ENCODE measurements at places on chromosomes 5 and 9.

GRCh38 chr5:119343766-119344165 lies 12.1 kb upstream of the TNFAIP8 start:
- DNase-seq, result no peak

DNA sequence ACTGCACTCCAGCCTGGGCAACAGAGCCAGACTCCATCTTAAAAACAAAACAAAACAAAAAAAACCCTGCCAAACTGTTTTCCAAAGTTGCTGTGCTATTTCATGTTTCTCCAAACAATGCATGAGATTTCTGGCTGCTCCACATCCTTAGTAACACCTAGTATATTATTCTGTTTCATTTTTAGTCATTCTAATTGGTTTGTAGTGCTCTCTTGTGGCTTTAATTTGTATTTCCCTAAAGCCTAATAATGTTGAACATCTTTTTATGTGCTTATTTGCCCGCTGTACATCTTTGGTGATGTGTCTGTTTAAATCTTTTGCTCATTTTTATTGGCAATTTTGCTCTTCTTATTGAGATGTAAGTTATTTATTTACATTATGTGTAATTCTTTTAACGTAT lies 18.4 kb upstream of the TTC1 start:
- DNase-seq, result no peak

- DNase-seq, result no peak
Measured at GRCh38 chr5:115732026-115732425, 84.4 kb downstream of the CDO1 start.

GRCh38 chr5:36078430-36078829 lies 11.7 kb upstream of the UGT3A2 start:
- DNase-seq, result no peak

- DNase-seq, result no peak
Measured at GRCh38 chr5:146009020-146009419, 72.6 kb downstream of the SH3RF2 start.

- no peak for DNase-seq
Measured at GRCh38 chr5:160023007-160023907, 14.3 kb downstream of the TTC1 start.

DNA sequence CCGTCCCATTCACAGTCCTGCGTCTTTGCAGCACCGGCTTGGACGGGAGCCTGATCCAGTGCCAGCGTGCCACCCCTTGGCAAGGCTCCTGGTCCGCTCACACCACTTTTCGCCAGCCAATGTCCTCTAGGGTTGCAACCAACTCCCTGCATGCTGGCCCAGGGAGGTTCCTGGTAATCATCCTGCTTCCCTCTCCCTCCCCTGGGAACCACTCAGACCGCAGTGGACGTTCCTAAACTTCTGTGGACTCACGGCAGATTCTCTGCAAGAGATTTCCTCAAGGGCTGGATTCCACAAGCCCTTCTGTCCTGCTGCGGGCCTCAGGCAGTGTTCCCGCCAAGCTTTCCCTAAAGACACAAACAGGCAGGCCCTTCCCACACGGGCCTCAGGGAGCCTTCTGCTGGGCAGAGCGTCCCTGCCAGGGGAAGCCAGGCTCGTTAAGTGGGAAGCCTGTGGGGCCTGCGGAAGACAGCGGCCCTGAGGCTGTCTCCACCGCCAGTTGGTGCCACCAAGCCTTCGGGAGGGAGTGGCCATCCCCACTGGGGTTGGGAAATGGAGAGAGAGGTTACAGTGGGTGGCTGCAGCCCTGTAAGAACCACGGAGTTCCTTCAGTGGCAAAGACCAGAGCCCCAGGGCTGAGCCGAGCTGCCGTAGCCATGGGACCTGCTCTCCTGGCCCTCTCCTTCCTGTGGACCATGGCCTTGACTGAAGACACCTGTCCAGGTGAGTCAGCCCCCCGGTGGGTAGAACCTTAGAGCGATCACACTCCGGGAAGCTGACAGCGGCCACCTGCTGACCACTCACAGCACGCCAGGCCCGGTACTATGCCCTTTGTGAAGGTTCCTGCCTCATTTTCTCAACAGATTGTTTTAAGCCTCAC lies 16.4 kb upstream of the FCN2 start:
- DNase-seq, result no peak

DNA sequence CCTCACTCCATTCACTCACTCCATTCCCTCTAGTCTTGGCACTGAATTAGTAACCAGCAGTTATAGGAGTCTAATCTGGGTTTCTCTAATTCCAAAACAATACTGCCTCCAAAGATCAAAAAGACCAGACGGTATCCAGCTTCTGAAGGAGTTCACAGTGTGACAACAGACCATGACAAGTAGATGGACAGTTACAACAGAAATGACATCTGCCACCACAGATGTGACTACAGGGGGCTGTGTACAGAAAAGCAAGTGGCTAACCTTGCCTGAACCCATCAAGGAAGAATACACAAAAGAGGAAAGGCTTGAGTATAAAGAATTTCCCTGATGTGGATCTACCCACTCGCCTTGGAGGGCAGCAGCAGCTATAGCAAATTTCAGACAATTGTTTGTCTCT lies 112.4 kb downstream of the ACTL7B start:
- DNase-seq, result no peak

GRCh38 chr5:51811883-51812471 lies 428.7 kb downstream of the ISL1 start:
- no peak for DNase-seq

DNA sequence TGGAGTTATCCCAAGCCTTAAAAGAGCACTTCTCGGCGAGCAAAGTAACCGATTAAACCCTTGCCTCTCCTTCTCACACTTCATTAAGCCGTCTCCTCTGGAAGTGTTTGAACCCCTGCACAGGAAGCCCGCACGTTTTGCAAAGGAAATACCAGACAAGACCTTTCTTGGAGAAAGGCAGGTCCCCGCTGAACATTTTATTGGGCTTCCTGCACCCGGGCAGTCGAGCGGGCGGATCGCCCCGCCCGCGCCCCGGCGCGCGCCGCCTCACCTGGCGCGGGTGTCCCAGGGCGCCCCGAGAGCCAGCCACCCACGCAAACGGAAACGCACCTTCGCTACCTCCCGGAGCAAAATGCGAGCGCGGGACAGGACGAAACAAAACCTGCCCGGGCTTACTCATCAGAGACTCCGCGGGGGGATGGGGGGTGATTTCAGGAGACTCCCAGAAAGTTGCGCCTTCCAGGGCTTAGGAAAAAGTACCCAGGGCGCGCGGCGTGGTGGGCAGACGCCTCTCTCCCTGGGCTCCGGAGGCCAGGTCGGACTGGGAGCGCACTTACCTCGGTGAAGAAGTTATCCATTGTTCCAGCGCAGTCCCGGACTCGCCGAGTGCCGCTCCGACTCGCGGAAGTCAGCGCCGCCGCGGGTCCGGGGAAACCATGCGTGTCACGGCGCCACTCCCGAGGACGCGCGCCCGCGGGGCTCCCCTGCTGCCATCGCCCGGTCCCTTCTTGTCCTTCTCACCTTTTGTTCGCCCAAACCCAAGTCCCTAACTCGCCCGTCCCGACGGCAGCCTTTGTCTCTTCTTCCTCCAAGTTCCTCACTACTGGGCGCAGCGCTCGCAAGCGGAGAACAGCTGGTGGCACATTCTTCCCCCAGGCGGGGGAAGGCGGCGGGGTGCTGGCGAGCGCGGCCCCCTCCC lies 598 bp downstream of the MYO10 start:
- no peak for DNase-seq

GRCh38 chr5:37709020-37709419 lies 130.8 kb downstream of the GDNF start:
- no peak for DNase-seq

DNA sequence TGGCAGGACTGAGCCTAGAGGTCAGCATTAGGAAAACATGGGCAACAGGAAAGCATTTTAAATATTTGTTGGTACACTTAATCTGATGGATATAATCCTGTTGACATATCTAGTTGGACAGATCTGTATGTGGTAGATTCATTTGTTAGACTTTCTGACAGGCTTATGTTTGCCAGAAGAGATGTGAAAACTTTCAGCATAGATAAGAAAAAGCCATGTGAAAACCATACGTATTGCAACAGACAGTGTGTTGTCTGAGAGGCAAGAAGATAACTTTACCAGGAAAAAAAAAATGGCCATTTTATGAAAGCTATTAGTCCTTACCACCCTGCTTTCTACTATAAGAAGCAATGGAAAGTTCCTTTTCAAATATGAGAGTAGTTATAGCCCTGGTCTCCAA lies 1902.2 kb upstream of the C9orf72 start:
- DNase-seq, result no peak
